Activated naive CD8-positive, alpha-beta T cell treated with anti-CD3 and anti-CD28 coated beads for 36 hours (primary cell): ENCODE measurements at places on chromosomes 3 and 15.

DNA sequence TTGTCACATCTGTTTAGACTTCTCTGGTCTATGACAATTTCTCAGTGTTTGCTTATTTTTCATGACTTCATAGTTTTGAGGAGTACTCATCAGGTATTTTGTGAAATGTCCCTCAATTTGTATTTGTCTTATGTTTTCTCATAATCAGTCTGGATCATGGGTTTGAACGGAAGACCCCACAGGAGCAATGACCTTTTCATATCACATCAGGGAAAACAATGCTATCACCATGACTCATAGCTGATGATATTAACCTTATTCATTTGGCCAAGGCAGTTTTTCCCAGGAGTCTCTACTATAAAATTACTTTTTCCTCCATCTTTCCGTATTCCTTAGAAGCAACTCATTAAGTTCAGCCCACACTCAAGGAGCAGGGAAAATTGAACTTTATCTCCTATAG lies 32.7 kb downstream of the AADACL2 start:
- DNase-seq = no peak

GRCh38 chr3:50124052-50124799 lies 30.9 kb upstream of the SEMA3F start:
- no peak for DNase-seq

DNA sequence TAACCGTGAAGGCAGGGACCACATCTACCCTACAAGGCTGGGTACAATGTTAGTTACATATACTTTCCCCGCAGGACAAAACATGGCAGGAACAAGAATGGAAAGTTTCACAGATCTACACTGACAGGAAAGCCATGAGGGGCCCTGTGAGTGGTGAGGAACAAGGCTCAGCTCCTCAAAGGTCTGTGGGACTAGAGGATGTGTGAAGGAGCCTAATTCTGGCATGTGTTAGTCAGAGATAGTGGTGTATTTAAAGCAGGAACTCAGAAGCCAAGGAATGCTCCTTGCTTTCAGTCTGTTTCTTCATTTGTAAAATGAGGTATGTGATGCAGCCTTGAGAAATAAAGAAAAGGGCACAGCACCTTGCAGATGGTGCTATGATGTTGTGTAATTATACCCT lies 25.1 kb downstream of the ETV5 start:
- no peak for DNase-seq

DNA sequence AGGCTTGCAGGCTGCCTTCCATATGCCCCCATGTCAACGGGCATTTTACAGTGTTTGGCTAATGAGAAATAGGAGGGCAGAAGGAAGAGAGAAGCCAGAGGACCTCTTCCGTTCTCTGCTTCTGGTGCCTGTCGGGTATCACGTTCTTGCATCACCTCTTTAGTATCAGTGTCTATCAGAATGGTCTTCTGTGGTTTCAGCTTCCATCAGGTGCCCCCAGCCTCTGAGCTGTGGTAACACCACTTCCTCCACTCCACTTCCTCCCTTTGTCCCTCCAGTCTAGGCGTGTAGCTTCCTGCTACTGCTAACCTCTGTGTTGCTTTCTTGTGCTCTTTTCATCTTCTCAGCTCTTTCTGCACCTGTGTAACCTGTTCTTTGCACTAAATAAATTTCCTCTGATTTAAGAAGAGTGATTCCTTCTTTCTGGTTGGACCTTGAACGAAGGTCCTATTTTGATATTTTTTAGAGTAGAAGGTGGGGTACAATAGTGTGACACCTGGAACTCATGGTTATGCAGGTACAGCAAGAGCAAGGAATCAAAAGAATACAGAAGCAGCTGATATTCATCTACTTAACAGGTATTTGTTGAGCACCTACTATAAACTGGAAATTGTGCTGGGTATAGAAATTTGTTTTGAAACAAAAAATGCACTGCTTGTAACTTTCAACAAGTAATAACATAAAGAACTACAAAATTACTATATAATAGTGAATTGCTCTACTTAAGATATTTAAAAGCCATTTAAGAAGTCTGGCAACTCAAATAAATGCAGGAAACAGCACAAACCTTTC lies 27.4 kb upstream of the FOXB1 start:
- DNase-seq = peak; percentile 62

- DNase-seq = no peak
Measured at GRCh38 chr3:125428216-125428830, 53.2 kb upstream of the ZNF148 start.

DNA sequence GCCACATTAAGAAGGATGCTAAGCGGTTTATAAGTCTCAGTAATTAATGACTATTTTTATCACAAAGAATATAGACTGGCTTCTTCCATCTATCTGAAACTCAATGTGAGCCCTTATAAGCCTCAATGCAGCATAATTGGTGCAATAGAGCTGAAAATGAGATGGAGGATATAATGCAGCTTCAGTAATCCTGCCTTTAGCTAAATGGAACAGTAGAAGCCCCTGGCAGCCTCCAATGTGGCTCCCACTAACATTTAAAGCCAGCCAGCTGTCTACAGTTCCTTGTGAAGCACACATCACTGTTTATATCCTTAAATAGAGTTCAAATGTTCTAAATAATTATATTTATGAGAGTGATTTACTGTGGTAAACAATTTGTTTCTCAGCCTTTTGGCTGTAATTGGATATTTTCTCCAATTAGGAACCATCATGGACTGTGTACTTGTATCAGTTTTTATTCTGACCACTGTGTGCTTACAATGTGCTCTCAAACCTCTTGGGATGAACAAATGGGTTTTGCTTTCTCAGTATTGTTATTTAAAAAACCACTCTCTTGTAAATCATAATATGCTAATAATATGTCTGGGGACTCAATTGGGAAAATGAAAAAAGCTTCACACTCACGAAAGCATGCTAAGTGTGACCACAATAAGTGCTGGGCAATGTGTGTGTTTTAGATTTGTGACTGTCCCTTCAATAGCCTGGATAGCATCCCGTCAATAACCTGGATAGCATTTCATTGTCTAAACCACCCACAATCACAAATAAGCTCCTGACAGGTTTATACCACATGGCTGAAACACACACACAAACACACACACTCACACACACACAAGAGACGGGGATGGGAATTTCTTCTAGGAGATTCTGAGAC lies 366.6 kb downstream of the GBE1 start:
- DNase-seq = no peak

GRCh38 chr15:51849860-51850259 lies 20.4 kb downstream of the TMOD3 start:
- DNase-seq = no peak

DNA sequence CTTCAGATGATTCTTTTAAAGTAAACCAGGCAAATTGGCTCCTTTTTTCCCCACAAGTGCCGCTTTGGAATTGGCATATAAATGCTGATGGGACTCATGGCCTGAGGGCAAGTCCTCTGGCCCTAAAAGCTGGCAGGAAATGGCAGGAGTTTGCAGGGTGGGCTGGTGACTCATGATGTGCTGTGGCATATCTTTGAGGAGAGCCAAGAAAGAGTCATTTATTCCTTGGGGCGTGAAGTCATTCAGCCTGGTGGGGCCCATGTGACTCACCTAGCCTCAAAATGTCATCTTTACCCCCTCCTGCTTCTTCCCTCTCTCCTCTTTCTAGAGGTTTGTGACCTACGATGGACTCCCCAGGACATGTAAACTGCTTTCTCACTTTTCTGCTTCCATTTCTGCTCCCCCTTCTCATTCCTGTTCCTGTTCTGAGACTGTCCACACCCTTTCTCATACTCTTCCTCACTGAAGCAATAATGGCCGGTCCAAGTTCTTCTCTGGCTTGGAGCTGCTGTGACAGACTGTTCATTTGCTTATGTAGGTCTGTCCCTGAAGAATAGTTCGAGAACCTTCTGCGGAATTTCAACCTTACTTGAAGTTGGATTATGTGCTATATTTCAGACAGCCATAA lies 326.1 kb downstream of the SATB1 start:
- DNase-seq = peak; percentile 70

DNA sequence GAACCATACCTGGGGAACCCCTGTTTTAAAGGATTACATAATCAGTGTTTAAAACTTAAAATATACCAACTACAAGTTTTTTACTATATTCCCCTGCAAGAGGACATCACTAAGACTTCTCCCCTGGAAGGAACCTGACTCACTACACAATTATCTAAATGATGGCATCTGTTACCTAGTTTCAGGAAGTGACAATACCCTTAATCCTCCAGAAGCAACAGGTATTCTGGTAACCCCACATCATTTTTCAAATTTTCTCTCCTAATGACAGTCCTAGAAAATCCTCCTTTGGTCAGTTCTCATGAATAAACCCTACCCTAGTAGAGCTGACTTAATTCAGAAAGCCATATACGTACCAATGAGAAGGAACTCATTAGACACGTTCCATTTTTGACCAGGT lies 78.4 kb downstream of the RFX7 start:
- DNase-seq = no peak

- no peak for DNase-seq
Measured at GRCh38 chr3:148681080-148681479, 16.6 kb upstream of the AGTR1 start.

DNA sequence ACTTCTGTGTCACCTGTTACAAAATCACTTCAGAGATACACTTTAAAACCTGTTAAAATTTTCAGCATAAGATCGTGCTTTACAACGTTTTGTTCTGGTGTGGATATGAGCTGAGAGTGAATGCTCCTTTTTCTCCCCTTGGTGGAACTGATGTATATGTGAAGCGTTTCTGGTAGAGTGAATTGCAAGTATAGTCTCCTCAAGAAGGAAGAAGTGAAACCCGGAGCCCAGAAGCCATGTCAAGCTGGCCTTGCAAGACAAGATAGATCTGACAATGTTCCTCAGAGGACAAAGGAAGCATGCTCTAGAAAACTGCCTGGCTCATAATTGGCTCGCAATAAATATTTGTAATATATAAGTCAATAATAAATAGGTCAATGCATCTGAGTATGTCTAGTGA lies 23.6 kb downstream of the SERPINI2 start:
- no peak for DNase-seq

GRCh38 chr3:78022232-78022631 lies 982.3 kb downstream of the ROBO2 start:
- DNase-seq = no peak

DNA sequence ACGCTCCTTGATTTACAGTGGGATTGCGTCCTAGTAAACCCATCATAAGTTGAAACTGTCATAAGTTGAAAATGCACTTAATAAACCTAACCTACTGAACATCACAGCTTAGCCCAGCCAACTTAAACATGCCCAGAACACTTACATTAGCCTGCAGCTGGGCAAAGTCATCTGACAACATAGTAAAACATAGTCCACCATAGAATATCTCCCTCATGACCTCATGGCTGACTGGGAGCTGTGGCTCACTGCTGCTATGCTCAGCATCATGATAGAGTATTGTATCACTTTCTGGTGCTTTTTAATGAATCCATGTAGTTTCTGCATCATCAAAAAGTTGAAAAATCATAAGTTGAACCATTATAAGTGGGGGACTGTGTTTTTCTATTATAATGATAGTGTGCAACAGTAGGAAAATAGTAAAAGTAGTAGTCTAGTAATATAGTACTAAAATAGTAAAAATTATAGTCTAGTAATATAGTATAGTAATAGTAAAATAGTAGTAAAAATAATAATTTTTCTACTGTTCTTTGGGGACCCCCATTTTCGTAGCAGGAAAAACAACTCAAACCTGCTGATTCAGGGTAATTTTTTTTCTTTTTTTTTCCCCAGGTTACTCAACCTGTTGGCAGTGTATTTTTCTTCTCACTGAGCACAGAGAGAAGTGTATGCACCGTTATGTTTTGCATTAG lies 233.5 kb downstream of the MYRIP start:
- no peak for DNase-seq

GRCh38 chr3:14288177-14288788 lies 109.7 kb downstream of the LSM3 start:
- no peak for DNase-seq

GRCh38 chr3:182315313-182315712 lies 478.0 kb upstream of the ATP11B start:
- DNase-seq = no peak

DNA sequence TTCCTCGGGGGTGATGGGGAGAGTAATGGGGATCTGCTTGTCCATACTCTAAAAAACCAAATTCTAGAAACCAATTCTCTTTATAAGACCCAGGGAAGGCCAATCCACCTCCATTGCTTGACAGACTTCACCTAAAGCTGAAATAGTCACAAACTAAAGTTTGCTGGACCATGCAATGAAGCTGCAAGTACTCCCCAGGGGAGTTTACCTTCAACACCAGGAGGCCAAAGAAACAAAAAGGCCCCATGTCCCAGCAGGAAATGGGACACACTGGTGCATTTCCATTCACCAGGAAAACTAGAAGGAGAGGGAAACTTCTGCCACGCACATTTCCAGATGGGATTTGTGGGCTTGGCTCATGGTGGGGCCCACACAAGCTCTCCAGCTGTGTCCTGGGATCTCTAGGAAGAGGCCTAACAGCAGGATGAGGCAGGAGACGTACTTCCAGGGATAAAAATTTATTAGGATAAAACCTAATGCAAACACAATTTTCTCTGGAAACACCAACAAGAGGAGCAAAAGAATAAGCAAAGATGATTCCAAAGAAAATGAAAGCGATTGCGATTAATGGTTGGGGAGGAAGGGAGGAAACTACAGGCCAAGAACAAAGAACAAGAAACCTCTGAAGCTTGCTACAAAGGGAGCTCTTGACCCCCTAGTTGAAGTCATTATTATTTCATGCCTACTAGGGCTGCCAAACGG lies 238.0 kb upstream of the LRTM1 start:
- no peak for DNase-seq

DNA sequence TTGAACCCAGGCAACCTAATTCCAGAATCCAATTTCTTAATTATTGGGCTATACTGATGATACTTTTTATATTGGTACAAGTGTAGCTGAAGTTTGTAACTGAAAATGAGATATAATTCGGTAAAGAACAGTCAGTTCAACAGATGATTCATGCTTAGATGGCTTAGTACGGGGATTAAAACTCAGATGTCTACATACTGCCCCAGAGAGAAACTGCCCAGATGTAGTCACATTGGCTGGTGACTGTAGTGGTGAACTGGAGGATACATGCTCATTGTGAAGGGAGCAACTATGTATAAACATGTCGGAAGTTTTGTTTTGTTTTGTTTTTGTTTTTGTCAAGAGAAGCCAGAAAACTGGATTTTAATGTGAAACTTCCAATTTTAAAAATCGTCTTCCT lies 179.6 kb downstream of the ADAMTSL3 start:
- DNase-seq = no peak

GRCh38 chr3:124118397-124118796 lies 126.5 kb upstream of the ROPN1 start:
- DNase-seq = no peak

GRCh38 chr3:37963016-37963415 lies 27.6 kb upstream of the VILL start:
- no peak for DNase-seq

- no peak for DNase-seq
Measured at GRCh38 chr3:5058471-5058951, 63.6 kb upstream of the ARL8B start.

- no peak for DNase-seq
Measured at GRCh38 chr3:13709706-13710105, 160.8 kb downstream of the FBLN2 start.

GRCh38 chr3:55797775-55798174 lies 310.7 kb upstream of the WNT5A start:
- DNase-seq = no peak

DNA sequence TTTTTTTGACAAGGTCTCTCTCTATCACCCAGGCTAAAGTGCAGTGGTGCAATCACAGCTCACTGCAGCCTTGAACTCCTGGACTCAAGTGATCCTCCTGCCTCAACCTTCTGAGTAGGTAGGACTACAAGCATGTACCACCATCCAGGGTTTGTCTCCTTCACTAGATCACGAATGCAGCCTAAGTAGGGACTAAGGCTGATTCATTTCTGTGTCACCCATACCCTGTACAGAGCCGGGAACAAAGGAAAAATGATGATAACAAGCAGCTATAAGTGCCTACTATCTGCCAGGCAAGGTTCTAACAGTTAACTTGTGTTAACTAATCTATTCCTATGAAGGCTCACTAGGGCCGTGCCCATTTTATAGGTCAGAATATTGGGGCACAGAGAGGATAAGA lies 7.0 kb downstream of the TMEM40 start:
- DNase-seq = no peak
